Dermis microvascular lymphatic vessel endothelial cell (primary cell): ENCODE measurements at places on chromosomes 3 and 15. TPM values are rescaled to one million over a fixed set of nuclear protein-coding genes. Genes with fewer than 3 reads are reported as not detected.

The ASB14 gene
- not detected in 2 replicates for total RNA-seq

The GAP43 gene
- not detected in 2 replicates for total RNA-seq

The COL7A1 gene
- under 0.01 and 0.13 TPM in 2 replicates for total RNA-seq

The RBP2 gene
- total RNA-seq: not detected in 2 replicates

The SNX33 gene
- total RNA-seq: 8.6 and 17.2 TPM in 2 replicates

The CGNL1 gene
- total RNA-seq: 25.7 and 27.7 TPM in 2 replicates

The ANKRD63 gene
- total RNA-seq: not detected in 2 replicates

The ALG3 gene
- 20.5 and 25.0 TPM in 2 replicates for total RNA-seq

The RAD51 gene
- total RNA-seq: 3.7 and 5.9 TPM in 2 replicates

The GPR62 gene
- under 0.01 TPM in 1 of 2 replicates, not detected in the other for total RNA-seq

The TGM5 gene
- total RNA-seq: not detected in 2 replicates

The FGD5 gene
- 86.3 and 122 TPM in 2 replicates for total RNA-seq

The REC114 gene
- not detected in 2 replicates for total RNA-seq
